CD8-positive, alpha-beta memory T cell (primary cell): ENCODE measurements at places on chromosomes 1 and 21.

DNA sequence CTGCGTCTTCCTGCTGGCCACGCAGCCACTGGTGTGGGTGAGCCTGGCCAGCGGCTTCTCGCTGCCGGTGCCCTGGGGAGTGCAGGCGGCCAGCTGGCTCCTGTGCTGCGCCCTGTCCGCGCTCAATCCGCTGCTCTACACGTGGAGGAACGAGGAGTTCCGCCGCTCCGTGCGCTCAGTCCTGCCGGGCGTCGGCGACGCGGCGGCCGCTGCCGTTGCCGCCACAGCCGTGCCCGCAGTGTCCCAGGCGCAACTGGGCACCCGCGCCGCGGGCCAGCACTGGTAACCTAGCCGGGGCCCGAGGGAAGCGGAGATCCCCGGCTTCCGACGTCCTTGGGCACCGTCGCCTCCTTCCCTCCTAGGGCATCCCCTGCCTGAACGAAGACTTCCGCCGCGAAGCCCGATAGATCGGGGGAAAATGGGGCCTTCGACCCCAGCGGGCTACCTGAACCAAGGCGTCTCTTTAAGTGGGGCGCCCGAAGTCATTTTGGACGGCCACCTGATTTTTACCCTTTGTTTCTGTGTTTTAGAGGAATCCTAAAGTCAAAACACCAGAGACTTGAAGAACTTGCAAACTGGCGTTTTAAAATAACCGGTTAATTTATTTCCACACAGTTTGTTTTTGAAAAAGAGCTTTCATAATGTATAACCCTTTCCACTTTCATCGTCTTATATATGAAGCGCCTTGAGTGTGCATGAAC is 2.0 kb downstream of the GPR88 start:
- DNase-seq, result no peak
- no peaks in the 10 kb centered on the region for H3K36me3 ChIP-seq
- H3K4me3 ChIP-seq, result no peak overlapping the region
- H3K27me3 ChIP-seq, result peaks cover 15% of the 10 kb centered on the region

DNA sequence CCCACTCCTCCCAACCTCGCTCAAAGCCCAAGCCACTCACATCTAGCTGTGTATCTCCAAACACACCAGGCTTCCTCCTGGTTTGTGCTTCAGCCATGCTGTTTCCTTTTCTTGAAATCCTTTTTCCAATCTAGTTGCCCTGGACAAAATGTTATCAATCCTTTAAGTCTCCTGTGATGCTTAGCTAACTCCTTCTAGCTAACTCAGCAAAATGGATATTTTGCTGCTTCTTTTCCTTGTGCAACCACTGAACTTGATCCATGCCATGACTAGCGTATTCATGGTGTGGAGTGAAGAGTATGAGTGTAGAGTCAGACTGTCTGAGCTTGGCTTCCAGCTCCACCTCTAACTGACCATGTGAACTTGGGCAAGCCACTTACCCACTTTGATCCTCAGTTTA is 33.9 kb upstream of the FAM78B start:
- no peaks in the 10 kb centered on the region for H3K4me1 ChIP-seq
- H3K27ac ChIP-seq, result no peak overlapping the region
- H3K4me3 ChIP-seq, result no peak overlapping the region

DNA sequence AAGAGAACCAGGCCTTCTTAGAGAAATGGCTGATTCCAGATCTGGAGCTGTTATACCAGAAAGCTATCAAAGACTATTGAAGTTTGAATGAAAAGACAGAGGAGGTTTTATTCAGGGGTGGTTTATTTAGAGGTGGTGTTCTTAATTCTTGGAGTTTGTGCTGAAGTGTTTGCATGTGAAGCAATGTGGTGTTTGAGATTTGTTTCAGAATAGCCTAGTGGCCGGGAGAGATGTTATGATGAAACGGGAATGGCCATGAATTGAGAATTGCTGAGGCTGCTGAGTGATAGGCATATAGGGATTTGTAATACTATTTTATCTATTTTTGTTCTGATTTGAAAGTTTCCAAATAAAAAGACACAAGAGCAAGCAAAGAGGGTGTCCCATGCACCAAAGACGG is 10.5 kb upstream of the SHE start:
- DNase-seq, result no peak
- no peaks in the 10 kb centered on the region for H3K4me1 ChIP-seq
- H3K27me3 ChIP-seq, result peaks cover 12% of the 10 kb centered on the region
- H3K36me3 ChIP-seq, result no peaks in the 10 kb centered on the region
- H3K27ac ChIP-seq, result no peak overlapping the region

DNA sequence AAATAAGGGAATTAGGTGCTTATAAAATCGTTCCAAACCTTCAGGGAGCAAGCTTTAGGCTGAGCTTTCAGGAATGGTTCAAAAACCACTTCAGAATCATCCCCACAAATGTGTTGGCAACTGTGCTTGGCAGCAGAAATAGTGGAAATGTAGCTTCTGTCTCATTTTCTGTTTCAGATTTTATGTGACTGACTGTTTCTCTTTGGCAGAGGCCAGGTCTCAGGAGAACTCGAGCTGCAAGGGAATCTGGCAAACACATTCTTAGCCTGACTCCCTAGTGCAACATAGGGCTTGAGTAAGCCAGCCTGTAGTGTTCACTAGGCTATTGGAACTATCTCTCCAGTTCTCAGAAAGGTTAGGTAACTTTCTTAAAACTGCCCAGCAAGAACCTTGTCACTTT is 128.6 kb downstream of the PLA2G4A start:
- DNase-seq, result no peak
- H3K27ac ChIP-seq, result no peak overlapping the region
- no peak overlapping the region for H3K4me3 ChIP-seq

DNA sequence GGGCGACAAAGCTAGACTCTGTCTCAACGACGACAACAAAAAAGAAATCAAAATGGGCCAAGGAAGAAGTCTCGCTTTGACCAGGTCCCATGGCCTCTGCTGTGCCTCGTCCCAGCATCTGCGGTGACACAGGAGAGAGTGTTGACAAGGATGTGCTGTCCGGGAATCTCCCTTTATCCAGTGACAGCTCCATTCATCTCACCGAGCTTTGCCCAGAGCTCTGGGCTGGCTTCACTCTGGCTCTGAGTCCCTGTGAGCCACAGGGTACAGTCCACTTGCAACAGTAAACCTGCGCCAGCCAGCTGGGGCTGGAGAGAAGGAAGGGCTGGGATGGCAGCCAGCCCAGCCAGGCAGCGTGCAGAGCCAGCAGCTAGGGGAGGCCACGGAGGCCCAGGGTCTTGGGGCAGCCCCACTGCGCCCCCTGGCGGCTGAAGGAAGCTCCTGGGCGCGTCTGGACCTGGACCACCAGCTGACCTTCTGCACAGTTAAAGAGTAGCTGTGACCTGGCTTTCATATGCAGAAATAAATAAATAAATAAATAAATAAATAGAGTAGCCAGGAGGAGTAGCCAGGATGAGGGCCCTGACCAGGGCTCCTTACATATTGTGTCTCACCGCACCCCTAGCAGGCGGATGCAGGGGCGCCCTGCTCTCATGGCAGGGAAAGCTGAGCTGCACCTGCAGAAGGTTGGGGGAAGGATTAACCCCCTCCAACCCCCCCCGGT is 29.7 kb downstream of the ENO1 start:
- DNase-seq, result peak; percentile 64
- no peak overlapping the region for H3K27ac ChIP-seq
- no peaks in the 10 kb centered on the region for H3K4me1 ChIP-seq

- H3K36me3 ChIP-seq, result peaks cover 18% of the 10 kb centered on the region
- H3K27me3 ChIP-seq, result no peaks in the 10 kb centered on the region
- peaks cover 6% of the 10 kb centered on the region for H3K4me1 ChIP-seq
- no peak for DNase-seq
- no peak overlapping the region for H3K27ac ChIP-seq
These were observed 15.5 kb downstream of the TENT5C start for GRCh38 chr1:117621316-117621715.

DNA sequence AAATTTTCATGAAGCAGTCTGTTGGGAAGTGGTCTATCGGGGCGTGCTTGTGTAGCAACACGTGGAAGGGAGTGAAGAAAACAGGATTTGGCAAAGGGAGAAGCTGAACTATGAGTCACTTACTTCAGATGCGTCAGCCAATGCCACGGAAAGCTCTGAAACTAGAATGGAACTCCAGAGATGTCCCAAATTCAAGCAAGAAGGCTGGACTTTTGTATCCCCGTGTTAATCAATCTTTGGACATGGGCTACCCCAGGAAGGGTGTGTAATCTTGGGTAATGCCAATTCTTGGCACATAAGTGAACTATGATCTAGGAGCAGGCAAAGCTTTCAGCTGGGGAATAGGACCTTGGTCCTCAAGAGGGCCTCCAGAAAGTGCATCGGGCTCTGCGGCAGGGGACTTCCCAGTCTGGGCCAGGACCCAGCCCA is 102.6 kb downstream of the ADSS2 start:
- no peaks in the 10 kb centered on the region for H3K27me3 ChIP-seq
- no peaks in the 10 kb centered on the region for H3K4me1 ChIP-seq
- no peak overlapping the region for H3K27ac ChIP-seq
- H3K4me3 ChIP-seq, result no peak overlapping the region
- no peak for DNase-seq
- H3K36me3 ChIP-seq, result no peaks in the 10 kb centered on the region

DNA sequence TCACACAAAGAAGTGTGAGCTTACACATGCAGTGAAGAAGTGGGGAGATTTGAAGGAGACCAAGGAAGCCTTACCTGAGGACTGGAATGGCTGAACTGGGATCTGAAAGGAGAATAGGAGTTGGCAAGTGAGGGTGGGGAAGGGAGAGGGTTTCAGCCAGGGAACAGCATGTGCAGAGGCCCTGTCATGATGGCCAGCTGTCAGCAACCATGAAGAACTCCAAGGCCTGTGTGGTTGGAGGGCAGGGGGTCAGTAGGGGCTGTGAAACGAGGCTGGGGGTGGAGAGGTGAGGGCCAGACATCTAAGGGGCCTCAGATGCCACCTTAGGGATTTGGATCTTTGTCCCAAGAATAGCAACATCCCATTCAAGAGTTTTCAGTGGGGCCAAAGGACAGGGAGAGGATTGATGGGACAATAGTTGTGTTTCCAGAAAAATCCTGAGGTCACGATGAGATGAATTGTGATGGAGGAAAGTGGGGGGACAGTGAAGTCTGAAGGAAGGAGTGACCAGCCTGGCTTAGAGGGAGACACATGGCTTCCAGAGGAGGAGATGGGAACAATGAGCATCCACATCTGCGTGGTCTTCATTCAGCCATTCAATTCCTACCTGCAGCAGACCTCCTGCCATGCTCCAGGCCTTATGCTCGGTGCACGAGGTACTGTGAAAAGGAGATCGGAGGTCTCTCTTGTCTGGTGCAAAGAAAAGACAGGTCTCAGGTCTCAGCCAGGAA is 187.6 kb downstream of the MATN1 start:
- H3K36me3 ChIP-seq, result no peaks in the 10 kb centered on the region
- no peak overlapping the region for H3K27ac ChIP-seq
- no peaks in the 10 kb centered on the region for H3K4me1 ChIP-seq
- H3K27me3 ChIP-seq, result no peaks in the 10 kb centered on the region

DNA sequence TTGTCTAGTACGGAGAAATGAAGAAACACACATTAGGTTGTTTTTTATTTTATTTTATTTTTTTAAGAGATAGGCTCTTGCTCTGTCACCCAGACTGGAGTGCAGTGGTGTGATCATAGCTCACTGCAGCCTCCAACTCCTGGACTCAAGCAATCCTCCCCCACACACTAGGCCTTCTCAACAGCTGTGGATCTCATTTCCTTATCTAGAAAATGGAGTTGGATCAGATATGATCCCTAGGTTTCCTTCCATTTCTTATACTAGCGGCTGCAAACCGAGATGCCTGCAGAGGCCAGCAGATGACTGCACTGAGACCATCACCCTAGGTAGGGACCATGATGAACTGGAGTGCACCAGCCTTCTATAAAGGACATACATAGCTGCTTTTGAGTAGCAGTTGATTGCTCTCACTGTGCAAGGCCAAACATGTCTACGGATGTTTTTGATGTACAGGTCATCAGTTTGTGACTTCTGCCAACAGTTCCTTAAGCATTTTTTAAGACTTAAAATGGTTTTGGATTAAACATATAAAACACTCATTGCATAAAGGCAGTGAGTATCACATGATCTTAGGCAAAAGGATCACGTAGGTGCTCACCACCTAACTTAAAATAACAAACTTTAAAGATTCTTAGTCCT is 11.4 kb upstream of the KLHL12 start:
- no peaks in the 10 kb centered on the region for H3K4me1 ChIP-seq
- no peak overlapping the region for H3K4me3 ChIP-seq
- DNase-seq, result no peak
- H3K27ac ChIP-seq, result no peak overlapping the region

GRCh38 chr1:169508432-169509338 is 22.9 kb upstream of the SLC19A2 start:
- H3K27me3 ChIP-seq, result no peaks in the 10 kb centered on the region
- H3K4me3 ChIP-seq, result no peak overlapping the region
- H3K4me1 ChIP-seq, result no peaks in the 10 kb centered on the region
- DNase-seq, result no peak
- no peaks in the 10 kb centered on the region for H3K36me3 ChIP-seq

DNA sequence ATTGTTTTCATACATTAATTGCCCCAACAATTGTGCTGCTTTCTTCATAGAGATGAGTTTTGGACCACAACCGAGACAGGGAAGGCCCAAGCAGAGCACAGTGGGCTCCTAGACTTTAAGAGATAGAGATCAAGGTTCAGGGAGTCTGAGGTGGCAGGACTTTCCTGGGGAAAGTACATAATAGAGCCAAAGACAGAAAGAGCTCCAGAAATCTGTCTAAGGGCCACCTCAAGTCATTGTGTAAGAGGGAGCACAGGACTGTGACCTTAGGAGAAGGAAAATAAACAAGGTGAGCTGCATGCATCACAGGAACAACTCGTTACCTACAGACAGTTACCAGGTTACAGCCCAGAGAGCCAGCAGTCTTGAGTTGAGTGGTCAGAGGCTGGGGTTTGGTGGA is 41.3 kb upstream of the CR2 start:
- no peak overlapping the region for H3K27ac ChIP-seq
- DNase-seq, result no peak
- H3K4me3 ChIP-seq, result no peak overlapping the region

GRCh38 chr1:157091668-157092273 is 7.8 kb downstream of the ETV3L start:
- DNase-seq, result no peak
- H3K4me1 ChIP-seq, result peaks cover 3% of the 10 kb centered on the region
- H3K27me3 ChIP-seq, result no peaks in the 10 kb centered on the region
- no peak overlapping the region for H3K4me3 ChIP-seq

DNA sequence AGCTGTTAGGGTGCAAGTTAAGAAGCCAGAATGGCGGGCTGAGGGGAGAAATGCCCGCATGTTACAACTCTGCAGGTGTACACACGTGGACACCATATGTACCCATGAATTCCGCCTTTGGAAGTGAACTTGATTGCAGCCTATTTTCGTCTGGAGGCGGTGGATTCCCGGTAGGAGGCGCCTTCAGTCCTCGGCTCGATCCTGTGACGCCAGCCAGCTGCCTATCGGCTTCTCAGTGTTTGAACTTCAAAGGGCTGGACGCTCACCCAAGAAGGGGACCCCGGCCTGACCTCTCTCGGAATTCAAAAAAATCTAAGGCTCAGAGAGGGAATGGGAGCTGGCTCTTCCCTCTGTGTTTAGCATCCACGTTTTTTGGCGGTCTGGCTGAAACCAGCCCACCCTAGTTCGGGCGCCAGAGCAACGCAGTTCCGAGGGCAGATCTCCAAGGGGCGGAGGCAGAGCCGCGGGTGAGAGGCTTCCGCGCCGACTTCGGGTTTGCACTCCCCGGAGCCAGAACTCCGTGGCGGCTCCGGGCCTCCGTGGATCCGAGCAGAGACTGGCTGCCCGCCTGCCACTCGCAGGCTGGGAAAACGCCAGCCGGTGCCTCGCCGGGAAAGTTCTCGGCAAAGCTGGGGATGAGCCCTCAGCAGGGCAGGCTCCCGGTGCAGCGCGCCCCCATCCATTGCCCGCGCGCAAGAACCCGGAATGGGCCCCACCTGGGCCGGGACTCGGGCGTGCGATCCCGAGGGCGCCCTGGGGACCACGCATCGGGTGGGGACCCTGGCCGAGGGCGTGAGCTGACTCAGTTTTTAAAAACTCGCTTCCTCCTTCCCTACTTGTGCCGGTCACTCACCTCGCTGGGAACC is 996 bp upstream of the TMEM51 start:
- H3K27me3 ChIP-seq, result peaks cover 27% of the 10 kb centered on the region
- no peak overlapping the region for H3K4me3 ChIP-seq
- no peak overlapping the region for H3K27ac ChIP-seq
